CD4-positive, alpha-beta T cell treated with Interleukin-6 at 100 ng/mL for 8 hours (primary cell): ENCODE measurements at places on chromosomes 4 and X.

GRCh38 chr4:162836773-162837172 is 329.9 kb downstream of the NAF1 start:
- DNase-seq = no peak

- DNase-seq = no peak
Measured at GRCh38 chr4:67103001-67103747, 442.1 kb downstream of the CENPC start.

DNA sequence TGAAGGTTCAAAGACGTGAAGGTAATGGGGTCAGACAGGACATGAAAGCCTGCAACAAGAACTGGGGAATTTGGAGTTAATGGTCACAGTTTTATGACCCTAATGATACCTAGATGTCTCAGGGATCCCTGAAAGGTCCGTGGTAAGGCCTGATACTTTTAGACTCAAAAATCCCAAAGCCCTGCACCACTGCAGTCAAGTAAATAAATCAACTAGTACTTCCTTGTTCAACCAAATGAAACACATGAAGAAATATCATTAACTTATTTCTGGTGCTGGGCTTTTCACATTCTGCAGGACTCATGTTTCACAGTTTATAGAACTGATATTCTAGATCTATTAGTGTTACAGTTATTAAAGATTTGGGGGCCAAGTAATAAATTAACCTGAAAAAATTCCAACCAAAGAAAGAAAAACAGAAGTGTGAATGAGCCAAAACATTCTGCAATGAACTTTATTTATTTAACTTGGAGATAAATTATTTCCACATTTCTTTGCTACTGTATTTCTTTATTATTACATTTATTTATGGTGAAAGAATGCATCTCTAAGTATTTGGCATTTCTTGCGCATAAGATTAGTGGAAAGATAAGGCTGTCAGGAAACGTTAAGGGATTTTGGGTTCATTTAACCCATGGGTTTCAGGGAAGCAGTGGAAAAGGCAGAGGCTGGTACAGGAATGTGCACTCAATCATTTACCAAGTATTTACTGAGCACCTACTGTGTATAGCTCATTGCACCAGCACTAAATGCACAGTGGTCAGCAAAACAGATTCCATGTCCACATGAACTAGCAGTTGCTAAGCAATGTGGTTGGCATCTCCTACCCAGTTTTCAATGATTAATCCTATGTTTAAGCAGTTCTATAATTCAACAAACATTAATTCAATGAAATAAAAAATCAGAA is 8.7 kb downstream of the WDFY3 start:
- DNase-seq = no peak

DNA sequence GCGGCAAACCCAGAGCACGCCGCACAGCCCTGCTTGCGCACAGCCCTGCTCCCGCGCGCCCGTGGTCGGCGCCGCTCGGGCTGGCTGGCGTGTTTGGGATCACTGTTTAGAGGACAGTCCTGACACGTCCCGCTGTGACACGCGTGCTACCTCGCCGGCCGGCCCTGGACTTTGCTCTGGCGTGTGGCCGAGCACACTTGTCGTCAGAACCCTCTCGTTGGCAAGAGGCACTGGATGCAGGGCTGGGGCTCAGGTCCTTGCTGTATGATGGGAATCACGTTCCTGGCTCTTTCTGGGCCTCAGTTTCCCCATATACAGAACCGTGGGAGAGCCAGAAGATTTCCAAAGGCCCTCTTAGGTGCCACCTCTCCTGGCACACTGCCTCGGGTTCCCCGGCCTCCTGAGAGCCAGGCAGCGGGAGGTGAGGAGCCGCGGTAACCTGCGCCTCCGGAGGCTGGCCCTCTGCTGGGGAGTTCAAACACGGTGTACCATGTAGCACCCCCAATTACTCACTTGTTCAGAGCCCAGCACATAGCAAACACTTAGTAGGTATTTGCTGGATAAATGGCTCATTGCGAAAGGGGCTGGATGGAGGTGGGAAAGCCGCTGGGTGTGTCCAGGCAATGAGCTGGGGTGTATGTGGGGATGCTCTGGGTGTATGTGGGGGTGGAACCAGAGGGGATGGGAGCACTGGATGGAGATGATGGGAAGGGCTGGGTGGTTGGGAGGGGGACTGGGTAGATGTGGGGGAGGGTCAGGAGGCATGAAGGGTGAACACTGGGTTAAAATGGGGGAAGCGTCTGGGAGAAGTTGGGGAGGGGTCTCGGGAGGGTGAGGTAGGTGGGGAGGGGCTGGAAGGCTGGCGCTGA is 76.6 kb downstream of the HTRA3 start:
- DNase-seq = no peak

DNA sequence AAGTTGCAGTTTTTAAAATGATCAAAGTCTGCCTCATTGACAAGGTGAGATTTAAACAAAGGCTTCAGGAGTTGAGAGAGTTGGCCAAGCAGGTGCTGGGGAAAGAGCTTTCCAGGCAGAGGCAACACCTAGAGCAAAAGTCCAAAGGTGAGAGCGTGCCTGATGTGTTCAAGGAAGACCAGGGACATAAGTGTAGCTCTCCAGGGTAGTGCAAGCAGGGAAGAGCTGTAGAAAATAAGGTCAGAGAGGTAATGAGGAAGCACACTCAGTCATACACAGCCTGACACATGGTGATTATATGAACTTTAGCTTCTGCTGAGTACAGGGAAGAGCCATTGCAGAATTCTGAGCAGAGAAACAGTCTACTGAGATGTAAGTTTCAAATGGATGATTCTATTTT is 265.0 kb upstream of the NWD2 start:
- DNase-seq = no peak

GRCh38 chr4:5510504-5510903 is 197.9 kb downstream of the EVC2 start:
- DNase-seq = no peak

- no peak for DNase-seq
Measured at GRCh38 chrX:6021316-6022091, 207.2 kb downstream of the NLGN4X start.

- DNase-seq = no peak
Measured at GRCh38 chr4:80852061-80852460, 178.4 kb upstream of the BMP3 start.

DNA sequence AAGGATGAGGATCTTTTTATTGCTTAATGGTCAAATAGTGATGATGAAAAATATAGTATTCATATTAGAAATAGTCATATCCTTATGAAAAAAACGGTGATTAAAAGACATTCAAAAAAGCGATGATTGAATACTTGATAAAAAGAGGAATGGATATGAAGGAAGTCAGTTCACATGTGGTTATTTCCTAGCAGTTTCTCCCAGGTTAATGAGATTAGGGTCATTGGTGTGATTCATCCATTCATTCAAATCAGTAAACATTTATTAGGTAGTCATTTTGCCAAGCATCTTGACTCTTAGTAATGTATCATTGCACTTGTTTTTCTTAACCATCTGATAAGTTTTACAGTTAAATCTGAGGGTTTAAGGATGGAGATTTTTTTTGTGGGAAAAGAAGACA is 294.1 kb downstream of the ARHGAP24 start:
- DNase-seq = no peak

DNA sequence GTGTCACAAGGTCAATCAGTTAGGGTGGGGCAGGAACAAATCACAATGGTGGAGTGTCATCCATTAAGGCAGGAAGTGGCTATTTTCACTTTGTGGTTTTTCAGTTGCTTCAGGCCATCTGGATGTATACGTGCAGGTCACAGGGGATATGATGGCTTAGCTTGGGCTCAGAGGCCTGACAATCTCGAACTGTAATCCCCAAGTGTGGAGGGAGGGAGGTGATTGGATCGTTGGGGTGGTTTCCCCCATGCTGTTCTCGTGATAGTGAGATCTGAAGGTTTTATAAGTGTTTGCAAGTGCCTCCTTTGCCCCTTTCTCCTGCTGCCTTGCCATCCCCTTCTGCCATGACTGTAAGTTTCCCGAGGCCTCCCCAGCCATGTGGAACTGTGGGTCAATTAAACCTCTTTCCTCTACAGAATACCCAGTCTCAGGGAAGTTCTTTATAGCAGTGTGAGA is 36.7 kb upstream of the STS start:
- DNase-seq = no peak

DNA sequence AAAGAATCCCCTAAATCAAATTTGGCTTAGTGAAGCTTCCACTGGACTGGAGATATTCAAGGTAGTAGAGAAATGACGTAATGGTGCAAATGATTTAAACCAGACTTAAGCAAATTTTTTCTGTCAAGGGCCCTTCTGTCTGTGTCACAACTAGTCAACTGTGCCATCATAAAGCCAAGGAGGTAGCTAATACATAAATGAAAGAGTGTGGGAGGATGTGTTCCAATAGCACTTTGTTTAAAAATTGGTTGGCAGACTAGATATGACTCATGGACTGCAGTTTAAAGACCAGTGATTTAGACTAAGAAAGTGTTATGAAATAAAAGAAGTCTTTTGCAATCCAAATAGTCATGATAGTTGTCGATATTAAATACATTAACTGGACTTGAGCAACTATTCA is 24.3 kb upstream of the TEX13C start:
- no peak for DNase-seq

GRCh38 chrX:1486749-1487361 is 34.1 kb upstream of the ASMTL start:
- DNase-seq = no peak

DNA sequence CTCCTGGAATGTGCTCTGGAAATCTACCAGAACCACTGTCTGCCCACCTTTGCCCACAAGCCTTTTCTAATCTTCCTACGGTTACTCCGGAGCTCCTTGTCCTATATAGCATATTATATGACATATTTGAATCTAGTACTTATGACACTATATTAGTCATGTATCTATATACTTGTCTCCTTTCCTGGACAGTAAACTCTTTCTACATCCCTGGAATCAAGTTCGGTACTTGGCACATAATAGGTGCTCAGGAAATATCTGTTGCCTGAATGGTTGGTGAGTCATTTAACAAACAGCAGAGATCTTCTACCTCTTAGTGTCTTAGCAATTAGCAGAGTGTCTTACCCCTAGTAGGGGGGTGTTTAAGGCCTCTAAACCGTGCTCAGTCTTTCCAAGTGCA is 123.6 kb downstream of the RELL1 start:
- no peak for DNase-seq

DNA sequence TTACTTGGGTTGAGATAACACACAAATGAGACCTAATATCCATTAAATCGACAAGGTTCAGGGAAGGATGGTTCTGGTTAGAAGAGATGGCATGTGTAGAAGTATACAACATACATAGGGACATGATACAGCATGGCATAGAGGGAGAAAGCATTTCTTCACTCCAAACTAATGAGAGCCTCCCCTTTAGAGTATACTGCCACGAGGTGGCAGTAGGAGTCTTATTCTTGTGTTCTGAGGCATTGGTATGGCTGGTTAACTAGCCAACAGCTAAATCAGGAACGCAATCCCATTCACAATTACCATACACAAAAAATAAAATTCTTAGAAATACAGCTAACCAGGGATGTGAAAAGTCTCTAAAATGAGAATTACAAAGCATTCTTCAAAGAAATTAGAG is 29.1 kb upstream of the TRO start:
- DNase-seq = peak; percentile 38

- DNase-seq = no peak
Measured at GRCh38 chrX:39595977-39596376, 501.8 kb downstream of the BCOR start.

- DNase-seq = no peak
Measured at GRCh38 chr4:83852085-83852451, 316.2 kb downstream of the GPAT3 start.

- no peak for DNase-seq
Measured at GRCh38 chr4:140884431-140885058, 128.4 kb upstream of the TBC1D9 start.

GRCh38 chrX:22445880-22446279 is 173.2 kb downstream of the CBLL2 start:
- DNase-seq = no peak

- no peak for DNase-seq
Measured at GRCh38 chr4:164847967-164848649, 28.9 kb upstream of the APELA start.

GRCh38 chr4:82524570-82525152 is 37.1 kb downstream of the TMEM150C start:
- no peak for DNase-seq

DNA sequence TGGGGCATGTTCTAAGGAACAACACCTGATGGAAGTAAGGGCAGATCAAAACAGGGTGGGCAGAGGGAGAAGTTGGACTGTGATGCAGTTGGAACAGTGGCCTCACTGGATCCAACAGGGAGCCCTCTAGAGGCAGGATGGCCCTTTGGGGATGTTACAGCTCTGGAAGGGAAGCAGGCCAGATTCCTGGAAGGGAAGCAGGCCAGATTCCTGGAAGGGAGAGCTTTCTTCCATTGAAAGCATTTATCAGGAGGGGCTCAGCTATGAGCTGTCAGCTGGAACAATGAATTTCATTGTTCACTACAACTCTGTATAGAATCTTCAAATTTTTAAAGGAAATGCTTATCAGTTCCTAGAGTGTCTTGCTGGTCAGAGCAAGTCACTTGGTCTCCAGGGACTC is 17.7 kb downstream of the IL15 start:
- DNase-seq = no peak

DNA sequence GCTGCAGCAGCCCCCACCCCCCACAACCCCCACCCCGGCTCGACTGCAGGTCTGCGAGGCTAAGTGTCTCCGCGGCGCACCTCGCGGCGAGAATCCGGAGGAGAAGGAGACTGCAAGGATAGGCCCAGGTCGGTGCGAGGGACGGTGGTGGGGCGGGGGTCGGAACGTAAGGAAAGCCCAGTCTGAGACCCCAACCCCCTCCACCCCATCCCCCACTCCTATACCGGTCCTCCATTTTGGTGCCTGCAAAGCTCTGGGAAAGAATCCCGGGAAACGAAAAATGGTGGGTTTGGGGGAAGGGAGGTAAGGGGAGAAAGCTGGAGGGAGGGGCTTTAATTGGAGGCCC is 614 bp downstream of the BEX3 start:
- no peak for DNase-seq

- DNase-seq = no peak
Measured at GRCh38 chr4:15336410-15337167, 91.2 kb upstream of the C1QTNF7 start.

DNA sequence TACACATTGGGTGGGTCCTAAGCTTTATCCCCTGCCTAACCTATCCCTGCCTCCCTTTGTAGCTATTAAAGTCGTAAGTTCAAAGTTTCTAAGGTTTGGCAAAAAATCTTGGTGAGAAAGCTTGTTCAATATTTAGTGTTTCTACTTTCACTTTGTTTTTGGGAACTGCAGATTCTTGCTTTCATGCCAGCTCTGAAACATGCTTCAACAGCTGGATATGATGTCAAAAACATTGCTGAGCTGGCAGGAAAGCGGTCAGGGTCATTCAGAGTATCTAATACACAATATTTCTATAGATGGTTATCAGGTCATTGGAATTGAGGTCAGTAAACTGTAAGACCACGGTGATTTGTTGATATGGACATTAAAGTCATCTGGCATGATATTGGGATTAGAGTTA is 19.7 kb downstream of the CENPI start:
- no peak for DNase-seq

DNA sequence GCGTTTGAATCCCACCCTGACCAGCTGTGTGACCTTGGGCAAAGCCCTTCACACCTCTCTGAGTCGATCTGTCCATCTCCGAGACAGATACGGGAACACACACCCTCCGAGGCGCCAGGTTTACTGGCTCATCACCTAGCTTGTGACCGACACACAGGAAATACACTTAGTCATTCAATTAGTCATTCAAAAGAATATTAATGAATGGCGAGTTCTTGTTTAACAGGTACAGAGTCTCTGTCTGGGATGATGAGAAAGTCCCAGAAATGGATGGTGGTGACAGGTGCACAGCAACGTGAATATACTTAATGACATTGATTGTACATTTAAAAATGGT is 80.6 kb downstream of the PPP2R2C start:
- DNase-seq = no peak

- no peak for DNase-seq
Measured at GRCh38 chrX:11739776-11740175, 18.3 kb upstream of the MSL3 start.

- no peak for DNase-seq
Measured at GRCh38 chrX:141936080-141936479, 32.4 kb downstream of the MAGEC1 start.
